ENCODE measurements at places on chromosomes 7 and 10. TPM values are rescaled to one million over a fixed set of nuclear protein-coding genes. Genes with fewer than 3 reads are reported as not detected.

DNA sequence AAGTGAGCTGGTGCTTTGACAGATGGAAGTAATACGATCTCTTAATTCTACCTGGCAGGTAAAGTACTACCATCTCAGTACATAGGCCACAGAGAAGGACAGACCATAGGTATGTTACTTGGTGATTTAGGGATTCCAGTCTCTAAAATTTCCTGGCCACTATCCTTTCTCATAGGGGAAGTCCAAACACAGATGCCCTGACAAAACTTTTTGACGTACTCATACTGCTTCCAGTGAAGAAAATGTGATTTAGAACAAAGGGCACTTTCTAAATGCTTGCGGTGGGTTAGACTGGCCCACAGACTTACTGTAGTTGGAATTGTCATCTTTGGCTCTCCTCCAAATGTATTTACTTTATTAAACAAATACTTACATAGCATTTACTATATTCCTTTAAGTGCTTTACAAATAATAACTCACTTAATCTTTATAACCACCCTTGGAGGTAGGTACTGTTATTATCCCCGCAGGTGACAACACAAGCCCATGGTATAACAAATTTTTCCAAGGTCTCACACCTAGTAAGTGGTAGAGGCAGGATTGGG, 3.0 kb downstream of the PI4K2A start:
- peaks cover 38% of the 10 kb centered on the region for H3K4me1 ChIP-seq
- H3K27ac ChIP-seq: no peak overlapping the region
- no peak overlapping the region for H3K4me3 ChIP-seq
- no peaks in the 10 kb centered on the region for H3K27me3 ChIP-seq
- DNase-seq: no peak
- H3K36me3 ChIP-seq: peaks cover 12% of the 10 kb centered on the region

The PLEKHS1 gene
- total RNA-seq: 0.32 TPM

The ATRNL1 gene
- total RNA-seq: 0.44 TPM

The NCF1 gene
- total RNA-seq: not detected

- no peak overlapping the region for H3K27ac ChIP-seq
- H3K4me1 ChIP-seq: no peaks in the 10 kb centered on the region
- H3K4me3 ChIP-seq: no peak overlapping the region
- no peaks in the 10 kb centered on the region for H3K27me3 ChIP-seq
These were observed 230.5 kb upstream of the AUTS2 start for GRCh38 chr7:69367780-69368179.

The LIPF gene
- total RNA-seq: not detected

- H3K27me3 ChIP-seq: peaks cover 7% of the 10 kb centered on the region
- no peaks in the 10 kb centered on the region for H3K4me1 ChIP-seq
- H3K36me3 ChIP-seq: no peaks in the 10 kb centered on the region
- DNase-seq: no peak
- no peak overlapping the region for H3K27ac ChIP-seq
These were observed 7.1 kb upstream of the RBM20 start for GRCh38 chr10:110636932-110637557.

The PCGF5 gene
- 30.6 TPM for total RNA-seq

DNA sequence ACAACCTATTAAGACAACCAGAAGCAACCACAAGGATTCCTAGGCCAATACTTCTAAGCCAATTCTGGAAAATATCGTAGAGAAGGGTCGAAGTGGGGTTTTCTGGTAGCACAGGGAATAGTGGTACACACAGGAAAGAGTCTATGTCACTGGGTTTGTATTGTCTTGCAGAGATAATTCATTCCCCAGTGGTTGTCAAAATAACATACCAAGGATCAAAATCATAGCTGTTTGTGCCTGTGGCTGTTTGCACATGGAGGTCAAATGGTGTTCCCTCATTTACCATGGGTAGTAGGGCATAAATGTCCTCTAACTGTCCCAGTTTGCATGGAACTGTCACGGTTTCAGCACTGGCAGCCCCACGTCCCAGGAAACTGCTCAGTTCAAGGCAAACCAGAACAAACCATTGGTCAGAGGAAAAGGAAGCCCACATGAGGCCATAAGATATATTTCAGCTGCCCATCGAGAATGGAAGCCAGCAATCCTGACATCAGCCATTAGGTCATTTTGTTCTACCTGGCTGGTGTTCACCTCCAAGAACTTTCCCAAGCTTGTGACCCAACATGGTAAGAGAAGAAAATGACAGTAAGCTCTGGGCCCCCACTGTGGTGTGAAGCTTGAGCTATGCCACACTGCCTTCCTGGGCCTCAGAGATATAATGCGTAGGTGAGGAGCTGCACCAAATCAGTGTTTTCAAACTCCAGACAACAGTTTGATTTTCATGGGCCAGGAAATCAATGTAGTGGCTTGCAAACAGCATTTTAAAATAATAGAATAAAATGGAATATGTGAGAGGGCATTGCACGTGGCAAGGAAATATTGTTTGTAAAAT, 53.9 kb upstream of the NFE2L3 start:
- H3K4me3 ChIP-seq: no peak overlapping the region
- no peak for DNase-seq
- H3K4me1 ChIP-seq: no peaks in the 10 kb centered on the region
- no peaks in the 10 kb centered on the region for H3K36me3 ChIP-seq
- no peaks in the 10 kb centered on the region for H3K27me3 ChIP-seq

Measured in suprapubic skin (tissue), 4 donors.